ENCODE measurements at places on chromosomes 3 and 15.

- DNase-seq = peak; percentile 27
Measured at GRCh38 chr3:151925419-151925818, 52.0 kb downstream of the SUCNR1 start.

DNA sequence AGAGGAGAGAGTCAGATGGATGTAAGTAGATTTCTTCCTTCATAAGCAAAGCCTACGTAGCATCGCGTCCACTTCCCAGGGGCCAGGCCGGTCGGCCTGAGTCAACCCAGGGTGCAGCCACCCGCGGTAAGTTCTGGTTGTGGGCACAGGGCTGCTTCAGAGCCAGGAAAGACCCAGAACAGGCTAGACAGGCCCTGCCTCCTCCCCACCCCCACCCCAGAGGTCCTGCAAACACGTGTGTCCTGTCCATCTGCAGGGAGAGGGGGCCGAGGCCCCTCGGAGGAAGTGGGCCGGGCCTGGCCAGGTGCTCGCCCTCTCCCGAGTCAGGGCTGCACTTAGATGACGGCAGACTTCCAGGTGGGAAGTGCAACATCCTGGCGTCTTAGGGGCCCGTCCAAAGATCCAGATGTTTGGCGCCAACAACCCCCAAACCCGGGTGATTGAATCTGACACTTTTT lies 100.8 kb upstream of the ALDH1A3 start:
- no peak for DNase-seq

- no peak for DNase-seq
Measured at GRCh38 chr3:160472344-160472743, 22.8 kb upstream of the TRIM59 start.

- no peak for DNase-seq
Measured at GRCh38 chr3:128073807-128074206, 21.6 kb downstream of the SEC61A1 start.

- DNase-seq = no peak
Measured at GRCh38 chr3:40456279-40456939, 730 bp upstream of the RPL14 start.

- DNase-seq = peak; percentile 29
Measured at GRCh38 chr3:127374086-127375010, 86.5 kb upstream of the PRR20G start.

- no peak for DNase-seq
Measured at GRCh38 chr15:24763891-24764290, 88.3 kb downstream of the NPAP1 start.
